ENCODE measurements at places on chromosomes 2 and 18.

GRCh38 chr2:190859347-190860297 lies 21.0 kb upstream of the GLS start:
- no peak for DNase-seq

DNA sequence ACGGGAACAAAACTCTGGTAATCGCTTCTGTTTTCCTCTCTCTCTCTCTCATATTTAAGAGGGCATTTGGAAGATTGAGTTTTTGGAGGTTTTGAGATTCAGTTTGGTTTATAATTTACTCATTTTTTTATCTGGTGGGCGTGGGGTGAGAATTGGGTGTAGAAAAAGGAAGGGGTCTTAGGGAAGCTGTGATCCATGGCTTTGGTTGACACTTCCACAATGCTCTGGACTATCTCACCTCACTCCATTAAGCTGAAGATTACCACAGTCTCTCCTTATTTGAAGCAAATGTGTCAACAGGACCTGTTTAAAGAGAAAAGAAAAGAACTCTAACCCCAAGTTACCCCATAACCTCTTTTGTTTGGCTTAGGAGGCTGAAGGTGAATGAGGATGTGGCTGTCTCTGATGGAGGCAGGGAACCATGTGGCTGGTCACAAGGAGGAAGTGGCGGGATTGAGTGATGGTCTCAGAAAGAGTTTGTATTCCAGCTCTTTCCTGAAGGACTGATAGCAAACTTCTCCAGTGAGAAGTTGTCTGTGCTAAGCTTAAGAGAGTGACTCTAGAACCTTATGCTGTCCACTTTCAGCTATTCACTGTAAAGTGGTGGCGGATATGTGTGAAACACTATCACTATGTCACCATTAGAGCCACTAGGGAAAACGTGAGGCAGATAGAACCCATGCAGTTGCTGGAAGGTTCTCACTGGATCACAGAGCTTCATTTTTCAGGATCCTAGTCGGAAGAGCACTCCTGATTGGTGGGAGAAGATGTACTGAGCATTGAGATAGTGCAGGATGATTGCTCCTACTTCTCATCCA lies 934 bp downstream of the ZNF804A start:
- DNase-seq = no peak

- DNase-seq = no peak
Observed at GRCh38 chr18:55078303-55078932, 119.2 kb upstream of the CCDC68 start.

GRCh38 chr2:75311993-75312392 lies 112.7 kb upstream of the TACR1 start:
- no peak for DNase-seq

DNA sequence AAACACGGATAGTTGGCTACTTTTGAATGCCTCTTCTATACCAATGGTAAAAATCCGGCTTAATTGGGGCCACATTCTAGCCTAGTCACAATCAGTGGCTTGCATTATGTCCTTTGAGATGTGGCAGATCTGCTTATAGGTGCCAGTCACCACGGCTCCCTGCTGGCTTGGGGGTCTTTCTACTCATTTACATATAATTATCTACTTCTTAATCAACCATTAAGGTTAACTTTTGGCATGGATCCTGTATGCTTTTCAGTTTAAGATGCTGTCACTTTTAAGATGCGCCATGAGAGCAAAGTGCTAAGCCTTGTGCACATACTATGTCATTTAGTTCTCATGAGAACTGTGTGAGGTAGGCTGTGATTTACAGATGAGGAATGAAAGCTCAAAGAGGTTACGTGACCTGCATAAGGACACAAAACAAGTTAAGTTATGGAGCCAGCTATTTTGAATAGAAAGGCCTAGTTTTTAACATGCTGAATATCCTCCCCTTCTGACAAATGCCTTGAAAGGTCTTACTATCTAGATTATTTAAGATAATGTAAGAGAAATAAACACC lies 4.1 kb downstream of the NEDD4L start:
- DNase-seq = no peak

DNA sequence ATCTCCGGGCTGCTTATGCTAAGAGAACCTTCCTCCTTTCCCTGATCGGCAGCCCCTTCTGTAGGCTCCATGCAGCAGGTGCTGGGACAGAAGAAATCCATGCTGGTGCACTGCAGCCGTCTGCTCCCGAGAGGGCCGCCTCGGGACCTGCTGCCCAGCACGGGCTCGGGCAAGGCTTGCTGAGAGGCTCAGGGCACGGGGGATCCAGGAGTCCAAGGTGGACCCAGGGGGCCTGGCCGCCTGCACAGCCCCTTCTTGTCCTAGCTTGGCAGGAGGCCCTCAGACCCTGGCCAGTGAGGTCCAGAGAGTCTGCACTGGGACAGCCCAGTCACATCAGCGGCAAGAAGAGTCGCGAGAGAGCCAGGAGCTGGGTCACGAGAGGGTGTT lies 13.3 kb upstream of the DUSP2 start:
- DNase-seq = no peak

DNA sequence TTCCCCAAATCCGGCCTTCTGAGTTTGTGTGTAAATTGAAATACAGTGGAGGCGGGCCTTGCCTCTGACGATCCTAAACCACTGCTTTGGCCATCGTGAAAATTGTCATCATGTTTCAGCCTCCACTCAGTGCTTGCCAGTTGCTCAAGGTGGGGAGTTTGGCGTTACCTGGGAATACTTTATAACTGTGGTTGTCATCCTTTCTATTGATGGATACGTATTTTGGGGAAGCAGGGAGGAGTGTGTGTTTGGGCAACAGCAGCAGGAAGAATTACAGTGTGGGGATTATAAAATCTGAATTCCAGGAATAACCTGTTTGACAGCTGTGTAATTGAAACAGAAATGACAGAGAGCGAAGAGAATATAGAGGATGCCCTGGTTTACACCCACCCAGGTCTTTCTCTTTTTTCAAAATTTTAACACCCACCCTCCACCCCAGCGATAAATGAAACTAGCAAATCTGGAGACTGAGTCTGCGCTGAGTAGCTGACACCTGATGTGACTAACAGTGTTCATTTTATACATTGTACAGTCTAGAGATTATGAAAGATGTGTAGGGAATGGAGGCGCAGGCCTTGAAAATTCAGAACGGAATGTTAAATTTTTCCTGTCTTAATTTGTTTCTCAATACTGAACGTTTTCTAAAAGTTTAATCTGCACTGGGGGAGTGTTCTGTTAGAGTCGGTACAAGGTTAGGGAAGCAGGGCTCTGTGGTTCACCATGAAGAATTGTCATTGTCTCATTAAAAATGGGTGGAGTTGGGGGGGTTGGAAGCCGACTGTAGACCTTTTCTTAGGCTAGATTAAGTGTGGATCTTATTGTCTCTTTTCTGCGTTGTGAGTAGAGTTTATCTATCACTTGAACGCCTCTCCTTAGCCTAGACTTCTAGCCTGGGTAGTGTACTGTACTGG lies 1.6 kb downstream of the MAP4K4 start:
- DNase-seq = peak; percentile 33

DNA sequence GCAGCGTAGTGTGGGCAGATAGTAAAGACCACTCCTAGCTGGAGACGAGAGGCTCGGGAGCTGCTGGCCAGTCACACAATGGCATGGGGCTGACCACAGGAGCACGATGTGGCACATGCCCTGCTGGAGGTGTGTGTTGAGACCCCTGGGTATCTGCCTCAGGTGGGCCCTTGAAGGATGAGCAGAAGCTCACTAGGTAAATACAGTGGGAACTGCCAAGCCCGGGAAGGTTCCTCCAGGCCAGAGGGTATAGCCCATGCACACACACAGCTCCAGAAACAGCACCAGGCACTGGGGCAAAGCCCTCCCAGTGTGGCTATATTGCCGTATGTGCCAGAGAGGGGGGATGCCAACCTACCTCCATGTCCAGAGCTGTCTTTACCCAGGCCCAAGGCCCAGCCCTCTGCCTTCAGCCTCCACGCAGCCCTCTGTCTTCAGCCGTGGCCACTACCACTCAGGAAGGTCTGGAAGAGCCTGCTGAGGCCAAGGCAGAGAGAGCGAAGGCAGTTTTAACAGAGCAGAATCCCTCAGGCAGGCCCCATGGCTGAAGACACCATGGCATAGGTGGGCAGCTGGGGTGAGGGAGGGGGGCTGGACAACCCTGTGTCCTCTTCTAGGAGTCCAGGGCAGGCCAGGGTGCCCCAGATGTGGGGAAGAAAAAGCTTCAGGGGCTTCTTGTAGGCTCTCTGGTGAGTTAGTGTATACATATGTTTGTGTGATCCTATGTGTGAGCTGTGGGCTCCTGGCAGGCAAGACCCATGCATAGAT lies 7.0 kb upstream of the ARID5A start:
- no peak for DNase-seq

- DNase-seq = no peak
Observed at GRCh38 chr2:23375448-23375847, 9.5 kb upstream of the KLHL29 start.

GRCh38 chr2:8799004-8799403 lies 38.4 kb downstream of the KIDINS220 start:
- no peak for DNase-seq

GRCh38 chr2:72414137-72414760 lies 266.6 kb upstream of the CYP26B1 start:
- no peak for DNase-seq

GRCh38 chr2:6812857-6813530 lies 52.7 kb downstream of the CMPK2 start:
- no peak for DNase-seq

DNA sequence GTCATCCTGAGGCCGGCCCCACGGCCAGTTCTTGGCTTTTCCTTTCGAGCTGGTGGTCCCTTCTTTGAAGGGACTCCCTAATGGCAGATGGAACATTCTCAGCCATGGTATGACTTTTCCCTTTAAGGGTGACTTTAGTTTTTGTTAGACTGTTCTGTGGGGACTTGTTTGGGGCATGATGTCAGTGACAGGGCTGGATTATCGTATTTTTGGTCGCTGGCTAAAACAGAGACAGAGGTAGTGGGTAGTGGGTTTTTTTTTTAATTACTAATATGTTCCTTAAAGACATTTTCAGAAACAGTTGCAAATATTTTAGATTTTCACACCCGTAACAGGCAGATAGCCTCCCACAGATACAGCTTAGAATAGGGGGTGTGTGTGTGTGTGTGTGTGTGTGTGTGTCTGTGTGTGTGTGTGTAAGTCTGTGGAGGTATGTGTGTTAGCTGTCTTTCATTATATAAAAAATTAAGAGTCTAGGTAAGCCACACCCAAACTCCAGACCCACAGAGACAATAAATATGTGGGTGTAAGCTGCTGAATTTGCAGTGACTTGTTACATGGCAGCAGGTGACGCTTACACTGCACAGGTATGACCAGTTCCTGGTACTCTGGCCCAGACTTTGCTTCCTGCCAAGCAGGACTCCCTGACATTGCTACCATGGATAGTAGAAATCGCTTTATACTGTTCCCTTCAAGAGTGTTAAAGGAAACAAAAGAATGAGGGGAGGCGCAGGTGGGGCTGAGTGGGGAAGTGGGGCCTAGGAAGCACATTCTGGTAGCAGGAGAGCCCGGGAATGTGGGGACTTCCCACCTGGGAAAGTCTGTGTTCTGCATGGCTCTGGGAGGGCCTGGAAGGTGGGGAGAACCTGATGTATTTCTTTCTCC lies 20.9 kb downstream of the NCK2 start:
- no peak for DNase-seq

- DNase-seq = no peak
Observed at GRCh38 chr2:133579274-133579673, 11.0 kb upstream of the NCKAP5 start.

GRCh38 chr2:41923156-41923786 lies 124.5 kb upstream of the PKDCC start:
- DNase-seq = no peak

- no peak for DNase-seq
Observed at GRCh38 chr18:13374468-13375301, 156.1 kb downstream of the LDLRAD4 start.

GRCh38 chr2:233605680-233606079 lies 11.8 kb upstream of the UGT1A8 start:
- no peak for DNase-seq

GRCh38 chr2:224381521-224382279 lies 20.2 kb downstream of the FAM124B start:
- no peak for DNase-seq

GRCh38 chr18:26757263-26758019 lies 108.1 kb downstream of the AQP4 start:
- no peak for DNase-seq

DNA sequence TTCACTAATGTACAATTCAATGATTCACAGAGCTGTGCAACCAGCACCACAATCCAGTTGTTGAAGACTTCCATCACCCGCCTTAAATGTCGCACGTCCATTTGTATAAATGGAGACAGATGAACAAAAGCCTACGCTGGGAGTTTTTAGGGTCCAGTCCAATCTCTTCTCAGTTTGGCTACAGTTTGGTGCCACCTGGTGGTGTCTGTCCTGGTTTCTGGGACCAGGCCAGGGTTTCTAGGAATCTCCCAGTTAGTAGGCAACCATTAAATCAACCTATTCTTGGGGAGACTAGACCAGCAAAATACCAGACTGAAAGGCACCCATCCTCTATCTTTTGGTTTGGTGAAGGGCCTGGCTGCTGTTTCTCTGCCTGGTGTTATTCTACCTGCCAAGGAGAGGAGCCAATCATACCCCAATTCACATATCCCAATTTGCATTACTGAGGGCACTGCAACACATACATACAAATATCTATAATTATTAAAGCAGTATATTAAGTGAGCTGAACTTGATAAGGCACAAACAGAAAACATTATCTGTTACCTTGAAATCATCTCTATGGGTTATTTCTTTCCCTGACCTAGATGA lies 3.2 kb upstream of the DDX1 start:
- no peak for DNase-seq

GRCh38 chr18:76449111-76449453 lies 46.0 kb downstream of the ZNF516 start:
- no peak for DNase-seq

- DNase-seq = peak; percentile 9
Observed at GRCh38 chr2:119126650-119127049, 31.9 kb downstream of the C1QL2 start.

DNA sequence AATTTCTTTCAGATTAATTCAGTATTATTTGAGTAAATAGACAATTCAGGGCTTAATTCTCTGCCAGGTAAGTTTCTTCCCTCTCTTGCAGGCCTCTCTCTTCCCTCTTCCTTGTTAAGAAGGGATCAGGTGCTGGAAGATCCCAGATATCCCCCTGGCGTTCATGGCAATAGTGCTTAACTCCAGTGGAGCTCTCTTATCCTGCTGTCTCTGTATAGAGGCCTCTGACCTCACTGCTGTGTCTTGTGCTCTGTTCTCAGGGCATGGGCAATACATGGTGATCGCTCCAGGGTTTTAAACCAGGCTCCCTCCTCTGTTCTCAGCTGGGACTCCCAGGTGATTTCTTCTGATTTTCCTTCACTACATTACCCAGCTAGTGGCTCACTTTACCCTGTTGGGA lies 226.8 kb downstream of the MC4R start:
- DNase-seq = no peak

- DNase-seq = no peak
Observed at GRCh38 chr2:114034742-114035141, 144.9 kb downstream of the ACTR3 start.

GRCh38 chr2:128489526-128490273 lies 171.0 kb upstream of the HS6ST1 start:
- DNase-seq = no peak

GRCh38 chr2:96143231-96143847 lies 1.9 kb downstream of the DUSP2 start:
- DNase-seq = no peak

- DNase-seq = no peak
Observed at GRCh38 chr18:50057009-50057408, 137.9 kb downstream of the MYO5B start.
